ENCODE measurements at places on chromosomes 3 and 15.

- no peak for DNase-seq
Measured at GRCh38 chr3:134326760-134327593, 47.3 kb downstream of the AMOTL2 start.

DNA sequence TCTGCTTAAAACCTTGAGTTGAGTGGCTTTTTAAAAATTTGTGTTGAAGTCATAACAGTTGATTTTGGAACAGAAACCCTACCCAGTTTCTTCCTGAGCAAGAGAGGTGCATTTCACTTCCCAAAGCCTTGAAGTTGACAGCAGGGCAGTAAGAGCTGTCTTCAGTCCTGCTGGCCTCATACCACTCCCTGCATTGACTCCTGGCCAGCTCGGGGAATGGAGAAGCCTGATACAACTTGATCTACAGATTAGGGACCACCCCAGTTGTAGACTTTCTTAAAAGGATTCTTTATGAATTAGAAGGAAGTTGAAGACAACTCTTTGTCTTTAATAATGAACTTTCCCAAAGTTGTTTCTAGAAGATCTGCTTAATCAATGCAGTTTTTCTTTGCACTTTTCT, 90.6 kb upstream of the FLNB start:
- no peak for DNase-seq

GRCh38 chr15:37933666-37934065, 774 bp upstream of the TMCO5A start:
- no peak for DNase-seq

DNA sequence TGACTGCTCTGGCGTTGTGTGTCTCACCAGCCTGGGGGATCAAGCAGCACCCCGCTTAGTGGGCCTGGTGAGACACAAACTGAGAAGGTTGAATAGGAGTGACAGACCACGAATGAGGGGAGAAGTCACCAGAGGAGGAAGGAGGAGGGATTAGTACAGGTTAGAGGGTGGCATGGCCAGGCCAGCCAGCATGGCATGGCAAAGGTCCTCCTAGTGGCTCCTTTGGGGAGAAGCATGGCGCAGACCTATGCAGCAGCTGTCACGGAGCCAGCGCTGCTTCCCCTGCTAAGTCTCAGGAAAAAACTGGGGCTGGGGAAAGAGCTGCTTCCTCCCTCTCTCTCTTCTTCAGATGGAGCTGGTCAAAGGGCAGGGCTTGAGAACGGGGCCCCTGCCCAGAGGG, 48.6 kb downstream of the ZDHHC3 start:
- DNase-seq, result no peak

DNA sequence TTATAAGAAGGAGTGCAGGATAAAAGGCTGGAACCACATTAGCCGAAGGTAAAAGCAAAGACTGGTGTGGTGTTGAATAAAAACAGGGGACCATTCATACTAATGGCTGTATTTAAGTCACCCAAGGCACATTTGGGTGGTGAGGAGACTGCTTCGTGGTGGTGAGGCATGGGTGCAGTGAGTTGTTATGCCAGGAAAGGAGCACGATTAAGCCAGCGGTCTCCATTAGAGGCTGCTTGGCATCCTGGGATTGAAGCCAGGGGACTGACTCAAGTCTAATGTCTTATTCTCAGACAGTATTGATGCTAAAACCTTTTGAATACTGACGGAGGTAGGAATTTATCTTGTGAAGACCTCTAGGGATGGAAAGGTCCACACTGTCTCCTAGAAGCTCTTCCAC, 21.9 kb downstream of the FEM1B start:
- no peak for DNase-seq

GRCh38 chr3:173624086-173624485, 226.5 kb downstream of the NLGN1 start:
- no peak for DNase-seq

GRCh38 chr15:90192961-90193786, 8.0 kb upstream of the SEMA4B start:
- no peak for DNase-seq

- peak; percentile 26 for DNase-seq
Measured at GRCh38 chr3:15405448-15406050, 21.8 kb downstream of the METTL6 start.

Data from CD4-positive, alpha-beta T cell treated with Interleukin-6 for 4 hours (primary cell).